ENCODE measurements at places on chromosomes 6 and 20.

DNA sequence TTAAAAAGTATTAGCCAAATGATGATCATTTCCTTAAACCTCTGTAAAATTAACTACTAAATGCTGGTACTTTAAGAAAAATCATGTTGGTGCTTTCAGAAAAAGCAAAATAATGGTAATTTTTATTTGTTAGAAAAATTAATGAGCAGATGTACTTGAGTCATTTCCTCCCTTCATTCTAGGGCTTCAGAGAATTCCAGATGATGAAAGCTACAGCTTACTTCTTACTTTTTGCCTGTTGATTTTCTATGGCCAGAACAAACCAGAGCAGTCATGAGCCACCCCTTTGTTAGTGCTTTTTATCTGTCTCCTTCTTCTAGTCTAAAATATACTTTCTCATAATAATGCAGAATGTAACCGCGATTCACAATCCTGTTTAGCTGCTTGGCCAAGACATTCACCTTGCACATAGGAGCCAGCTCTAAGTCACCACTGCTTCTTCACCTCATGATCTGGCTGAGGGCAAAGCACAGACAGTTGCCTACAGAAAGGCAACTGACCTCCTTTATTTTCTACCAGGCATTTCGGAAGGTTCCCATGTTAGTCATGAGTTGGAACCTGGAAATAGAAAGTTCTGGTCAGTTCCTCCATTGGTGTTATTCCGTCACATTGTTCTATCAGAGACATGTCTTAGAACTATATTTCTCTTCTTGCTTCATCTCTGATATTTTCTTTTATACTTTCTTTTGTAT is 43.5 kb upstream of the TINAG start:
- peak; percentile 21 for DNase-seq

GRCh38 chr6:36984581-36985416 is 1.2 kb downstream of the MTCH1 start:
- peak; percentile 88 for DNase-seq

GRCh38 chr20:15889514-15890256 is 683.6 kb downstream of the KIF16B start:
- no peak for DNase-seq

DNA sequence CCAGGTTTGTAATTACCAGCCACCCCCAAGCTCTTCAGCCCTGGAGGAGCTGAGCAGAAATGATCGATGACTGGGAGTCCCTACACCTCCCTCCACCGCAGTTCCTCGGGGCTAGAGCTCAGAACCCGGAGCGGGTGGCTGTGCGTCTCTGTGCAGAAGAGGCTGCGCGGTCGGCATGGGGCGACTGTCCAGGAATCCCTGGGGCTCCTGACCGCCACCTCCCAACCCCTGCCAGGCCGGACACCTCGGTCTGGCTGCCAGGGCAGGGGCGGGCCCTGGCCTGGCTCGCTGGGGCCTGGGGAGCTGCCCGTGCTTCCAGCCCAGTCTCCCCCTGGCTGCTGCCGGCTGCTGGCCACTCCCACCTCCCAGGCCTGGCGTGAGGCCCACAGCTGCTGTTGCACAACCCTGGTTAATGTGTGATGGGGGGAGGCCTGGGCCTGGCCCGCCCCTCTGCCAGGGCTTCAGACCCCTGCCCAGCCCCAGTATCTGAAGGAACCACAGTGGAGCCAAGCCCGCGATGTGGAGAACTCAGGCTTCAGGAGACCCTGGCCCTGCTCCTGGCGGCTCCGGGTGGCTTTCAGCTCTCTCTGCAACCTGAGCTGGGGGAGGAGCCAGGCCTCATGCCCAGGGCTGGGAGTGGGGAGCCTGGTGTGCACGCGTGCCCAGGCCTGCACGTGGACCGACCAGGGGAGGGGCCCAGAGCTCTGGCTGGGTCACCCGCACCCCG is 1.2 kb downstream of the SLC2A4RG start:
- peak; percentile 89 for DNase-seq

- no peak for DNase-seq
Observed at GRCh38 chr20:18973529-18974173, 160.1 kb downstream of the SCP2D1 start.

- no peak for DNase-seq
Observed at GRCh38 chr6:125963817-125964216, 7.2 kb downstream of the HINT3 start.

GRCh38 chr6:39897698-39898097 is 36.6 kb downstream of the MOCS1 start:
- no peak for DNase-seq

GRCh38 chr6:39422238-39422637 is 99.7 kb upstream of the KCNK16 start:
- peak; percentile 11 for DNase-seq

DNA sequence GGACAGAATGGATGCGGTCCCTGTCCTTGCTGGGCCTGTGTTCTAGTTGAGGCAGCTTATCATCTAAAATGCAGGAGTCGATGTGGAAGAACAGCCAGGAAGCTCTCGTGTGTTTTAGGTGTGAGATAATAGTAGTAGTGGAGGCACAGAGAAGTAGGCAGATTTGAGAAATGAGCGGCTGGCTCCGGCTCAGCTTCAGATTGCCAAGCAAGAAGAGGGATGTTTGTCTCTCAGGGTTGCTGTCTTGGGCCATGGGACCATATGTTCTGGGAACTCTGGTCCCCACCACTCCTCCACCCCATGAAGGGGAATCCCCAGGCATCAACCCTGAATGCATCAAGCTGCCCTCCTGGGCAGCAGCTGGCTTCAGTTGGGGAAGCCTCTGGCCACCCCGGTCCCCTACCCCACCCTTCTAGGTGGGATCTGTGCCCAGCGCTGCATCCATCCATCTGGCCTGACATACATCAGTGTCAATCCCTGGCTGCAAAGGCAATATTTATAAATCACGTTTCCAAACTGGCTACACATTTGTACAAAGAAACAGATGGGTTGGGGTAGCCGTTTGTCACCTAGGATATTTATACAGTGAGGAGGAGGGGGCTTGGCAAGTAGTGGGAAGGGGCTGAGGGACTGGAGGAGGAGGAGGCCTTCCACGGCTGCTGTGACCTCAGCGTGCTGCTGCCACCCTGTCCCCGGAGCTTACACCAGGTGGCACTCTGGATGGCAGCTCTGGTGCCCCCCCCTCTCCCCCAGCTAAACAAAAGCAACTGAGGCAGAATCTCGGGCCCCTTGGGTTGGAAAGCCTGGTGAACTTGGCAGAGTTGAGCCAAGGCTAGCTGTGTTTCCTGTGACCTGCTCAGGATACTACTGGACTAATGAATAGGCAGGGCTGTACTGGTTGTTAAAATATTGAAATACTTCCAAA is 64.4 kb downstream of the CD40 start:
- no peak for DNase-seq

DNA sequence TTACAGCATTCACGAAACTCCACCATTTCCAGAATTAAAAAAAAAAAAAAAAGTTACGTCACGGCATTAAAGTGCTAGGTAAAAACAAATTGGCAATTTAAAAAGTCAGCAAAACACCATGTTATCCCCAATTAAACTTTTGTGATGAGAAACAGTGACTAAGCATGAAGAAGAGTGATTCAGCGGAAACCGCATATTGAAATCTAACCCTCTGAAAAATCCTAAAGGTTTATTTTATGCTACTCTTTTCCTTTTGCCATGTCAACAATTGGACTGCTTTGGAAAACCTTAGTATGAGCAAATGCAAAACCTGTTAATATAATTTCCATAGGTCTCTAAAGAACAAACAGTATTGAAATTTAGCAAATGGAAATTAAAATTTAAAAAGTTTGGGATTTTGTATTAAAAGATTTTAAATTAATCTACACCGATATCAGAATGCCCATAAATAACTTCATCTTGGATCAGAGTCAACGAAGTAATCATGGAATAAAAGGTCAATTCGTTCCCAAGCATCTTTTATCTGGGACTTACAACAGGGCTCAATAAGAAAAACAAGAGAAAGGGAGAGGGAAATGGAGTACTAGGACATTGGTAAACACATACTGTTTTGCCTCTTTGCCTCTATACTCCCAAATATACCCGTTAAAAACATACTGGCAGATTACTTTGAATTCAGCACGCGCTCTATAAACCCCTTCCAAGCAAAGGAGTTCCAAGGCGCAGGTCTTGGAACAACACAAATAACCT is 1.1 kb downstream of the FBXO30 start:
- peak; percentile 81 for DNase-seq

DNA sequence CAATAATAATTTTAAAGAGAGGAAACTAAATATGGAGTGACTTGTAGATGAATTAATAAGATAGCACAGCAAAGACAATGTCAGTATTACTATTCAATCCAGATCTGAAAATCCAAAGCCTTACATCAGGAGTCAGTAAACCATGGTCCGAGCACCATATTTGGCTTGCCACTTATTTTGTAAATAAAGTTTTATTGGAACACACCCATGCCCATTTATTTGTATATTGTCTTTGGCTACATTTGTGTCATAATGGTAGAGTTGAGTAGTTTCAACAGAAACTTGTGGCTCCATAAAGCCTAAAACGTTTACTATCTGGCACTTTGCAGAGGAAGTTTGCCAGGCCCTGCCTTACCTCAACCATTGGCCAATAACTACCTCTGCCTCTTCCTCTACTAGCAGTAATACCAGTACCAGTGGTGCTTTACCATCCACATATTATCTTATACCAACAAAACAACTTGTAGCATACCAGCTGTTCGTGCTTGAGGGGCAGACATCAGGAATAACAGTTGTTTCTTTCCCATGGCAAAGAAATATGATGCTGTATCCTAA is 51.8 kb upstream of the SYNJ2 start:
- DNase-seq: no peak

DNA sequence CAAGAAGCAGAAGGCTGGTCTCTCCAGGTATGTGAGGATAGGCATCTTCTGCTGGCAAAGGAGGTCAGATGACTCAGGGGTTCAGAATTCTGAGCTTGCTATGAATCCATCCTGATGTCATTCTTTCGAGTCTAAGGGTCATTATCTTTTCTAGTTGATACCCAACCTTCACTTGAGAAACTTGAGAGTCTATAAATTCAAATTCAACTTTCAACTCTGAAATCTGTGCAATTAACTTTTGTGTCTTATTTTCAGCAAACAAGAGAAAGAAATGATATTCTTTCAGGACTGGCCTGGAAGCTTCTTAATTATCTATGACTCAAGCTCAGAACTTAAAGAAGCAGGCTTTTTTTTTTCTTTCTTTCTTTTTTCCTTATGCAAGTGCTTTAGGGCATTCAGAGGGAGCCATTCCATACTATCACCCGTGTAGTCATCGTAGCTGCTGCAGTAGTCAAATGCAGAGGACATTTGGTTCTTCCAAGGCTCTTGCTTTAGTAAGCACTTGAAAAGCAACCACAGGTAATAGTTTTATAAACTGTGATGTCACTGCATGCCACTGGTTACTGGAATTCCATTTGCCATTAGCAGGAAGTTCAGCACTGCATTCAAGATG is 93.0 kb downstream of the ADTRP start:
- DNase-seq: peak; percentile 86

DNA sequence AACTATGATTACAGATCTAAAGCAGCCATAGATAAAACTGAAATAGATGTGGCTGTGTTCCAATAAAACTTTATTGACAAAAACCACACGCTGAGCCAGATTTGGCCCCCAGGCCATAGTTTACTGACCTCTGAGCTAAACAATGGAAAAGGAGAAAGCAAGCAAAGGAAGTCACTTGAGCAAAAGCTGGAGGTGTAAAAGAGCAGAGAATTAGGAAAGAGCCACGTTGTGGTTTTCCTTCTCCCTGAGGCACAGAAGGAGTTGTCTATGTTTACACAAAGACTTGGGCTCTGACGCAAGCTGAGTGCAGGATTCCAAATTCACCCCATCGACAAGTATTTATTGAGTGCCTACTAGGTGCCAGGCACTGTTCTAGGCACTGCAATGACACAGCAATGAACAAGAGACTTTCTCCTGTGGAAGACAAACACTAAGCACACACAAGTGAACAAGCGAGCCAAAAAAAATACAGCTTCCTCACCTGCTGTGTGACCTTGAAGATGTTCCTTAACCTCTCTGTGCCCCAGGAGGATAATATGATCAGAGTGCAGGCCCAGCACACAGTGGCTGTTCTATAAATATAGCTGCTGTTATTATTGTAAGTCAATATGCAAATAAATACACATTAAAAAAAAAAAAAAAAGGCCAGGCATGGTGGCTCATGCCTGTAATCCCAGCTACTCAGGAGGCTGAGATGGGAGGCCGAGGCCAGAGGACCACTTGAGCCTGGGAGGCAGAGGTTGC is 75.4 kb upstream of the PTPN1 start:
- peak; percentile 86 for DNase-seq

DNA sequence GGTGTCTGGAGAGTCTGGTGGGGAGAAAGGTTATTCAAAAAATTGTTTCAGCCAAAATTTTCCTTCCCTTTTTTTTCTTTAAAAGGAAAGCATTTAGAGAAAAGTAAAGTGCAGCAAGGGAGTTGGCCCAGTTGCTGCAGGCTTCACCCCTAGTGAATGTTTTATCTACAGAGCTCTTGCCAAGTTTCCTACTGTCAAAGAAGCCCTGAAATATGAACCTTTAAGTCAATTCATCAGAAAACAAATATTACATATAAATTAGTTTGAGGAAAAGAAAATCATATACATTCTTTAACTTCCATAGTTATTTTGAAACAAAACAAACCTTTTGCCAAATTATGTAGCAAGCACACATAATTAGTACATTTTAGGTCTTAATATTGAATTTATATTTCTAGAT is 25.0 kb upstream of the HMGCLL1 start:
- no peak for DNase-seq

- no peak for DNase-seq
Observed at GRCh38 chr20:40821429-40821828, 132.4 kb upstream of the MAFB start.

GRCh38 chr20:51342510-51343236 is 199.8 kb downstream of the NFATC2 start:
- DNase-seq: no peak

GRCh38 chr20:51889466-51889865 is 87.1 kb upstream of the SALL4 start:
- no peak for DNase-seq

GRCh38 chr6:31386977-31387376 is 16.4 kb upstream of the MICA start:
- DNase-seq: no peak

DNA sequence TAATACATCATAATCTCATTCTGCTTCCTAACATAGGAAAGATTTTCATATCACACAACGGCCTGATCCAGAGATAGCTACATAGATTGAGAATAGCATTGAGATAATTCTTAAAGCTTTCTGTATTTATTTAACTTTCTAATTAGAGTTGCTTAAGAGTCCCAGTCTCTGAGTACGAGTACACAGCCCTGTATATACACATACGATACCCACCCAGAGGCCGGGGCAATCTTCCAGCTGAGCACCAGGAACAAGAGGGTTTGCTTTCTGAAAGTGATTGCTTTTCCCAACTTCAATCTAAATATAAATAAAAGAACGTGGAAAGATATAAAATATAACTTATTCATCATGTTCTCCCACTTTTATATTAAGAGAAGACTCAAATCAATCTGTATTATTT is 313.8 kb downstream of the COL12A1 start:
- peak; percentile 31 for DNase-seq

GRCh38 chr6:12178521-12178920 is 111.6 kb upstream of the EDN1 start:
- DNase-seq: no peak
